Left ventricle myocardium inferior (tissue), 1 donor: ENCODE measurements at places on chromosomes 6 and 20. TPM values are rescaled to one million over a fixed set of nuclear protein-coding genes. Genes with fewer than 3 reads are reported as not detected.

DNA sequence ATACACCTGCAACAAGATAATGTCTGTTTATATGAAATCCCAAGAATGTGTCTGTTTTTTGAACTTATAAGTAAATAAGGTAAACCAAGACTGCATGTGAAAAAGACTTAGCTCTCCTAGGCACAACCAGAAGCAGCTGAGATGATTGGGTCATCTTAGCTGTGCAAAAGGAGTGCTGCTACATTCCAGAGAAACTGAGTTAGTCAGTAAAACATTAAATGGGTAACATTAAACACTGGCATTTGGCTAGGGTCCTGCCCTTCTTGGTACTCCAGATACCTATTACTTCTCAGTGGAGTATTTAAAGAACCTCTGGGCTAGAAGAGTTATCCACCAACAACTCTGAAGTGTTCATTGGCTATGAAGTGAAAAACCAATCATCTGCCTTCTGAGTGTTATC lies 47.8 kb downstream of the ILRUN start:
- DNase-seq: no peak
- H3K36me3 ChIP-seq: peaks cover 37% of the 10 kb centered on the region
- H3K27ac ChIP-seq: no peak overlapping the region
- no peak overlapping the region for H3K4me3 ChIP-seq
- H3K4me1 ChIP-seq: peaks cover 51% of the 10 kb centered on the region

- no peak for DNase-seq
- peaks cover 8% of the 10 kb centered on the region for H3K36me3 ChIP-seq
- H3K4me3 ChIP-seq: no peak overlapping the region
- no peak overlapping the region for H3K27ac ChIP-seq
Measured at GRCh38 chr6:49479308-49479970, 16.3 kb downstream of the CENPQ start.

- no peaks in the 10 kb centered on the region for H3K36me3 ChIP-seq
- H3K4me3 ChIP-seq: no peak overlapping the region
- H3K4me1 ChIP-seq: no peaks in the 10 kb centered on the region
- DNase-seq: no peak
- H3K27ac ChIP-seq: no peak overlapping the region
Measured at GRCh38 chr6:88631830-88632229, 331.6 kb downstream of the RNGTT start.

DNA sequence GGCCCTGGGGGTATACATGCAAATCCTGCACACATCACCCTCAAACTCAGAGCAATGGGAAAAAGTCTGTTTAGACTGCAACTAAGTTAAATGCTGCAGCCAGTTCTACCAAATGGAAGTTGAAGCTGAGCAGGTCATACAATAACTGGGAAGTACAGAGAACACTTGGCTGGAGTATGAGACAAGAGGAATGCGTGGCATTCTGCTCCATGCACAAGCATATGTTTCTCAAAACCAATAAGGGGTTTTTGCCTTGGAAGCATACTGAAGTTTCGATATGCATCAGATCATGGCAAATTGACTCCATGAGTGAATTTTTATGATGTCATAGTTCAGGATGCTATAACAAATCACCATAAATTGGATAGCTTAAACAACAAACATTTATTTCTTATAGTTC lies 193.8 kb downstream of the COL12A1 start:
- no peaks in the 10 kb centered on the region for H3K36me3 ChIP-seq
- no peaks in the 10 kb centered on the region for H3K27me3 ChIP-seq
- no peak overlapping the region for H3K4me3 ChIP-seq
- no peak overlapping the region for H3K27ac ChIP-seq
- no peaks in the 10 kb centered on the region for H3K4me1 ChIP-seq
- DNase-seq: no peak

GRCh38 chr6:90227213-90227612 lies 69.4 kb downstream of the BACH2 start:
- H3K4me1 ChIP-seq: peaks cover 30% of the 10 kb centered on the region
- no peak overlapping the region for H3K4me3 ChIP-seq
- peak overlapping the region; percentile 27 for H3K27ac ChIP-seq
- no peaks in the 10 kb centered on the region for H3K36me3 ChIP-seq
- peak; percentile 17 for DNase-seq

GRCh38 chr6:168372889-168373288 lies 53.3 kb upstream of the DACT2 start:
- H3K27ac ChIP-seq: no peak overlapping the region
- DNase-seq: no peak
- H3K4me3 ChIP-seq: no peak overlapping the region
- no peaks in the 10 kb centered on the region for H3K36me3 ChIP-seq
- H3K27me3 ChIP-seq: peaks cover 69% of the 10 kb centered on the region

DNA sequence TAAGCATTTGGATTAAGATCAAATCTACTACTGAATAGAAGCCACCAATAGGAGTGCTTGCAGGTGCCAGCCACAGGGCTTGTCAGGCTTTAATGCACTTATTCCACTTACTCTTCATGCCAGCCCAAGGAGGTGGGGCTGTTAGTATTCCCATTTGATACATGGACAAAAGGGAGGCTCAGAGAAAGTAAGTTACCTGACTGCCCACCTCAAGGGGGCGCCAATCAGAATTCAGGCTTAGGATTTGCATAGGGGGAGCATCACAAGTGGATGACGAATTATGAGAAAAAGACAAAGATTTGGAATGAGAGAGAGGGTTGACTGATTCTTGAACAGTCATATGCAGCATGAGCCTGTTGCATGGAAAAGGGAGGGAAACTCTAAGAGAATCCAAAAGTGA lies 188.4 kb upstream of the TSHZ2 start:
- no peak for DNase-seq
- no peaks in the 10 kb centered on the region for H3K36me3 ChIP-seq
- H3K4me3 ChIP-seq: no peak overlapping the region
- no peaks in the 10 kb centered on the region for H3K4me1 ChIP-seq
- H3K27me3 ChIP-seq: no peaks in the 10 kb centered on the region
- H3K27ac ChIP-seq: no peak overlapping the region

Gene ATAT1
- 2.7 TPM for total RNA-seq

Gene DNAH8
- 0.03 TPM for total RNA-seq

Gene BFSP1
- 0.66 TPM for total RNA-seq

Gene MAFB
- total RNA-seq: 10.2 TPM

Gene HLA-DOA
- total RNA-seq: 1.8 TPM
